ENCODE measurements at places on chromosomes 4 and X.

DNA sequence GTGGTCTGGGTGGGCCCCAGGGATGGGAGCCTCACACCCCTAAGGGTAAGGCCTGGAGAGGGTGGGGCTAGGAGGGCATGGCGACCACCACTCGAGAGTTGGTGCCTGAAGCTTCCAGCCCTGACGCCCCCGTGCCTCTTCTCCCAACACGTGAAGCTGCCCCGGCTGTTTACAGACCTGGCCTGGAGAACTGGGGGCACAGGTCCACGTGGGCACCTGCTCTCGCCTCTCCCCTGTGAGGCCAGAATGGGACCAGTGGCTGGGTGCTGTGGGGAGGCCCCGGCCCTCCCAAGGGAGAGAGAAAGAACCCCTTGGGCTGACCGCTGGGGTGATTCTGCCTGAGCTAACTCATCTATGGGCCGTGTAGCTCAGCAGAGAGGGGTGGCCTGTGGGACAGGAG is 15.5 kb downstream of the NAT8L start:
- no peak for DNase-seq

DNA sequence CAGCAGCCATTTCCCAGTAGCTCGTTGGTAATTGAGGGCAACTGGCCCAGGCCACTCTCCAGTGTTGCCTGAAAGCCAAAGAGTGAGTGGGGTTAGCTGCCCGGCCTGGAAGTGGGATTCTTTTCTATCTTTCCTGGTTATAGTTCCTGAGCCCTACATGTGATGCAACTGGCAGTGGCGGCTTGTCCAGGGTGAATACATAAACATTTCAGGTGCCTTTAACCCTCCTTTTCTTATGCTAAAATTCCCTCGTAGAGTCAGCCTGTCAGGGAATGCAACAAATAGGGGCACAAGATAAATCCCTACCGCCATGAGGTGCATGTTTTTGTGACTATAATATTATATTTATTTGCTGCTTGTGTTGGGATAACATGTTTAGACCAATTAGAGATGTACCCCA is 13.4 kb upstream of the HERC5 start:
- no peak for DNase-seq

DNA sequence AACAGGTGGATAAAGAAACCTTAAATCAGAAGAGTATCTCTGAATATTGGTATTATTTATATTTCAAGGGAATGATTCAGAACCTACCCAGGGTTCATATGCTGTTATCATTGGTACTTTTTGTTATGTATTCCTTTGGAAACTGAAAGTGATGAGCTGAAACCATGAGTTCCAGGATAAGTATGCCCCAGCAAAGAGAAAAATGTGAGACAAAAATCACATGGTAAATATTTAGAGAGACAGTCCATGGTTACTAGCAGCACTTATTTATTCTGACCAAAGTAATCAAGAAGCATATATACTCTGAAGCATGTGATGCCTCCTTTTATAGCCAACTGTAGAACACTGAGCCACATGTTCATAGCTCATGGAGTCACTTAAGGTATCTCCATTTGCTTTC is 277.7 kb downstream of the ARAP2 start:
- no peak for DNase-seq

DNA sequence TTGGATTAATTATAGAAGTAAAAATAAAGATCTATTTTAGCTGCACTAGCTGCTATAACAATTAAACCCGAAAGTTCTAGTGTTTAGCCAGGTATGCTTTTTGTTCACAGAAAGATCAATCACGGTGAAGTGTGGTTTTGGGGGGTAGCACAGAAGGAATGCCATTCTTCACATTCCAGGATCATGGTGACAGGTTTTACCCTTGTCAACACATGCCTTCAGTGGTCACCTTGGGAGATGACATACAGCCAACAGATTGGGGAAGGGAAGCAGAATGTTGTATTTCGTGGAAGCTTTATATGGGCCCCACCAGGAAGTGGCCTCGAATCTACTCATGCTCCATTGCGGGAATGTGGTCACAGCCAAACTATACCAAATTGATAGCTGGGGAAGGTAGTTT is 753.6 kb downstream of the RAPGEF2 start:
- DNase-seq = peak; percentile 2

DNA sequence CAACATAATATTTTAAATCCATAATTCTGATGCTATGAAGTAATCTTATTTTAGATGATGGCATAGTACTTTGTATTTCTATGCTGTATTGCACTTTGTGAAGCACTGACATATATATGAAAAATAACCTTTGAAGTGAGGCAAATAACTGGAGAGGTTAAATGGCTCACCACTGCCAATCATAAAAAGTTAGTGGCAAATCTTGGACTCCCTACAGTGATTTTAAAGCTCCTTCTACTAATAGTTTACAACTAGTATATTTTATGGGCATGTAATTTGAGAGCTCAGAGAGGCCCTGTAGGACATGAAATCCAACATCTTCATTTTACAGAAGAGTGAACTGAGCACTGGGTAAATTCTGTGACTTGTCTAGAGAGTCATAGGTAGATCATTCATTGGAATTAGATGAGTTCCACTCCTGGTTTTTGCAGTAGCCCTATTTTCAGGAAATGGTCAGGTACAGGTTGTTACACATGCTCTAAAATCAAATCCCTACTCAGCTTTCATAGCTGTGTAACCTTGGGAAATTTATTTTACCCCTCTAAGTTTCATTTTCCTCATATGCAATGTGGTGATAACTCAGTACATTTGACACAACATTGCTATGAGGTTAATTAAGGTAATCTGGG is 804 bp upstream of the GC start:
- DNase-seq = no peak

- no peak for DNase-seq
These were observed 57.5 kb downstream of the PARM1 start for GRCh38 chr4:74990276-74990875.

DNA sequence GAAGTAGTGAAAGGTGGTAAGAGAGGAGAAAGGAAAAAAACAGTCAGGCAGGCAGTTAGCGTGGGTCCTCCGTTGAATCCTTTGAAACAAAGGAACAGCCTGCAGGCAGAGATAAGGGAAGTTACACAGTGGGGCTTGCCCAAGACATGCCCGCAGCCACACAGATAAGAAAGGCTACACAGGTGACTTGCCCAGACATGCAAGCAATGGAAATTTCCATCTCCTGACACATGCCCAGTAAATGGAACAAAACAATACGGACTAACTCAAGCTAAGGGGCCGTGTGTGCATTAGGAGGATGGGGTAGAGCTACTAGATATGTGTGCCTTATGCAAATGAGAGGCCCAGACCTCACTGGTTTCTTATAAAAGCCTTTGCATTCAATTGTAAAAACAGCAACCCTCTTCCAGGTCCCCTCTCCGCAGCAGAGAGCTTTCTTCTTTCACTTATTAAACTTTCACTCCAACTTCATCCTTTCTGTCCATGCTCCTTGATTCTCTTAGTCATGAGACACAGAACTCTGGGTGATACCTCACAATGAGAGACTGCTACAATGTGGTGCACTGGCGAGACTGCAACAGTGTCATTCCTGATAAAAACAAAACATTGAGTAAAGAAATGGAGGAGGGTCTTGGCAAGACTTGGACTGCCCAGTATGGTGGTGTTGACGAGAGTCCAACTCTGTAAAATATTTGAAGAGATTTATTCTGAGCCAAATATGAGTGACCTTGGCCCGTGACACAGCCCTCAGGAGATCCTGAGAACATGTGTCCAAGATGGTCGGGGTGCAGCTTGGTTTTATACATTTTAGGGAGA is 997.4 kb upstream of the PRKX start:
- DNase-seq = no peak

Measured in Daoy (cell line).